HTR-8/SVneo (cell line): ENCODE measurements at places on chromosomes 1 and 21.
A peak's percentile ranks its signal among the peaks of the same experiment; 100 is the strongest.

- no peak for DNase-seq
Measured at GRCh38 chr1:7315316-7315715, 455.8 kb upstream of the VAMP3 start.

DNA sequence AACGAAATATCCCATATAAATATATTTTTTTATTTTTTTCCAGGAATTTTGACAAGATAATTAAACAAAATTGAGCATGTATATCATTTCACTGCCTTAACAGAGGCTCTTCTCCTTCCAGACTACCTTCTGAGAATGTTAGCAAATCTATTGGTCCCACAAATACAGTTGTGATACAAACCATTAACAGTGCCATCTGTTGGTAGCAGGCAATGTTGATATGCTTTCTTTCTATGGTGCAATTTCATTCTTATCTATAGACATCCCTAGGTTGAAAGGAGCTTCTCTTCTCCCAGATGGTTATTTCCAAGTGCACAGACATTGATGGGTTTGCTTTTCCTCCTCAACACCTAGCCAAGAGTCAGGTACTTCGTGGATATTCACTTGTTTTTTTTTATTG, 303.6 kb downstream of the USH2A start:
- peak; percentile 13 for DNase-seq

DNA sequence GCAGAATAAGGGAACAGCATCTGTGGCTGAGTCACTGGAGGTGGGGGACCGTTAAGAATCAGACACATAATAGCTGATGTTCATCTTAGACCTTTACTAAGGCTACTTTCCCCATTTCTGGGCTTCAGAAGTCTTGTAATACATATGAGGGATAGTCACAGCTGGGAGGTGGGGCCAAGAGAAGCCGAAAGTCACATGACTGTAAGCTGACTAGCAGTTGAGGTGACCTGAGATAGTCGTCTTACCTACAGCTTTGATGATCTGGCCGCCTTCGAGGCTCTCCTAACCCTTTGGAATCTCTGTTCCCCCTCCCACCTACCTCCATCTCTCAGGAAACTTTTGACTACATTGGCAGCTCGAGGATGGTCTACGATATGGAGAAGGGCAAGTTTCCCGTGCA, 9.4 kb downstream of the NCSTN start:
- no peak for DNase-seq

GRCh38 chr21:28554660-28555475, 437.8 kb downstream of the LTN1 start:
- no peak for DNase-seq

GRCh38 chr1:172845371-172845770, 186.5 kb downstream of the FASLG start:
- no peak for DNase-seq

DNA sequence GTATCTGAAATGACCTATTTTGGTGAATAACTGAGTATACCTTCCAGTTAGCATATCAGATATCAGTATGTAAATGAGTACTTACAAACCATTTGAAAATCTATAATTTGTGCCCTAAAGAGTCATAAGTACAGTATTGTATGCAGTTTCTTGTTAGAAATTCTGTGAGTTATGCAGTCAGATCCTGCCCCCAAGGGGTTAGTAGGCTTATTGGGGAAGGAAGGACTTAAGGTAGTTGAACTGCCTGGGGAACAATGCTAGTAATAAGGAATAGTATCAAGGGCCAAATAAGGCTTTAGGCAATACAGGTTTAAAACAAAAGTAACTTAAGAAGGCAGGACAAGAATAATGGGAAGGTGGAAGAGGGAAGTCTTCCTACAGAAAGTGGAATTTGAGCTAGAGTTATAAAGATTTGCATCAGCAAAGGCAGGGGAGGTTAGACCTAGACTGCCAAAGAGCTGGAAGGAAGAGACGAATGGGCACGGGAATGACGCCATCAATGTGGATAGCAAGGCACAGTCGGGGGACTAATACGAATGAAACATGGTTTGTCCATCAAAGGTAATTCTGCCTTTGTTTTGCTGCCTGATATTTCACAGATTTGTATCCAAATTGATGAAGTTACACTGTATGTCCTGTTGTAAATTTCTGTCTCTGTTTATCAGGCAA, 182.9 kb upstream of the DPYD start:
- no peak for DNase-seq

GRCh38 chr21:38788275-38788905, 17.3 kb upstream of the ETS2 start:
- no peak for DNase-seq

- DNase-seq = no peak
Measured at GRCh38 chr1:66350001-66350547, 183.9 kb upstream of the SGIP1 start.

GRCh38 chr21:46066591-46067331, 31.2 kb upstream of the COL6A2 start:
- DNase-seq = no peak

GRCh38 chr1:227765261-227766014, 30.2 kb downstream of the SNAP47 start:
- DNase-seq = no peak

DNA sequence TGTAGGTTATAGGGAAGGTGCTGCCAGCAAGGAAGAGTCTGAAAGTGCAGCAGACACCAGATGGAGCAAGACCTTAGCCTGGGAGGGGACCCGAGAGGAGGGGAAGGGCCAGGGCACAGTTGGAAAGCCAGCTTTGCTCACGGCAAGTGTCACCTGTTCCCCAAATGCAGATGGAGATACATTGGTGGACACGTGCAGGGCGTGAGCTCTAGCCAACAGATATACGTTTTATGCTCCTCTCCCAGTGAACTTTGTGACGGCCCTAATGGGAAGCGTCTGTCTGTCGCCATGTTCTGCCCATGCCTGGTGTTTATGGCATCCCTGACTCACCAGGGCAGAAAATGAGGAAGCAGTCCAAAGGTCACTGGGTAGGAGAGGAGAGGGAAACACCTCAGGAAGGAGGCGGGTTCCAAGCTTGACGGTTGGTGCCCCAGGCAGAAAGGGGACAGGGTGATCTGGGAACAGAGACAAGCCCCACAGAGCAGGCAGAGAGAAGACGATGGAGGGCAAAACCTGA, 7.6 kb downstream of the GPA33 start:
- no peak for DNase-seq

DNA sequence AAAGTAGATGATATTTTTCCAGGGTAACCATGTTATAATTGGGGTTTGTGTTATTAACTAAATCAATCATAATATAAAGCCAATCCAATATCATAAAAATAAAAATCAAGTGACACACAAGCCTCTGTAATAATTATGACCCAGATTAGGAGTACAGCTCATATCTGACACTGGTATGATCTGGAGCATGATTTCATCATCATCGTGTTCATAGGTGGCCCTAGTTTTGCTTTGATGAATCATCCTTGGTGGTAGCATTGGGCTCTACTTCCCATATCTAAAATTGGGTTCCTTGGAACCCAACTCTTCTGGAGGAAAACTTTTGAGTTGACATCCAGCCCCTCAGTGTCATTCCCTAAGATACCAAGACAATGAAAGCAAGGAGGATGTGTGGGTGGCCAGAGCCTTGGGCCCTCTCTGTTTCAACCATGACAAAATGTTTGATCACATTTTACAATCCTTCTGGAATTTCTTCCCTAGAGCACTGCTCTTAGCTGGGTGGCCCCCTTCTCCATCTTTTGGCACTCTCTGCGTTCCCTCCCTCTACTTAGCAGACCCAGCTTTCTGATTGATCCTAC, 37.0 kb upstream of the ENAH start:
- no peak for DNase-seq

DNA sequence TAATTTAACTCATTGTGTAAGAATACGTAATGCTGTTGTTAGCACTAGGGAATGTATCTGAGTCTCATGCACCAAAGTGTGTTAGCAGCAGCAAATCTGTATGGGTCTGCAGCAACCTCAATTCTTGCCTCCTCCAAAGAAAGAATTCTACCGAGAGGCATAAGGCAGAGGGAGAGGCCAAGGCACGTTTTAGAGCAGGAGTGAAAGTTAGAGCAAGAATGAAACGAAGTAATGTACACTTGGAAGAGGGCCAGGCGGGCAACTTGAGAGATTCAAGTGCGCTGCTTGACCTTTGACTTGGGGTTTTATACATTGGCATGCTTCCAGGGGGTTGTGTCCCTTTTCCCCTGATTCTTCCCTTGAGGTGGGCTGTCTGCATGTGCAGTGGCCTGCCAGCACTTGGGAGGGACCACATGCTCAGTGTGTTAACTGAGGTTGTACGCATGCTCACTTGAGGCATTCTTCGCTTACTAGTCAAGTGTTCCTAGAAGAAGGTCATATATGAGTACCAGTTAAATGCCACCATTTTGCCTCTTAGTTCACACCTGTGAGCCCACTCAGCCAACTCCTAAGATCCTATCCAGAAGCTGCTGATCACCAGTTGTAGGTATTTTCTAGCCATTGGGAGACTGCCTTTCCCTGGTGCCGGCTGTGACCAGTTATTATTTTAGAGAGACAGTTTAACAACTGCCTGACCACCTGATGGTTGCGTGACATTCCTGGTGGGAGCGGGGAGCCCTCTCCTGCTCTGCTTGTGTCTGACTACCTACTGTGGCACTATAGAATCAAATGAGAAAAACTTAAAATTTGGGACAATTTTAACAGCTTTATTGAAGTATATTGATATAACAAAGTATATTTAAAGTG, 2.7 kb upstream of the CNN3 start:
- DNase-seq = no peak

DNA sequence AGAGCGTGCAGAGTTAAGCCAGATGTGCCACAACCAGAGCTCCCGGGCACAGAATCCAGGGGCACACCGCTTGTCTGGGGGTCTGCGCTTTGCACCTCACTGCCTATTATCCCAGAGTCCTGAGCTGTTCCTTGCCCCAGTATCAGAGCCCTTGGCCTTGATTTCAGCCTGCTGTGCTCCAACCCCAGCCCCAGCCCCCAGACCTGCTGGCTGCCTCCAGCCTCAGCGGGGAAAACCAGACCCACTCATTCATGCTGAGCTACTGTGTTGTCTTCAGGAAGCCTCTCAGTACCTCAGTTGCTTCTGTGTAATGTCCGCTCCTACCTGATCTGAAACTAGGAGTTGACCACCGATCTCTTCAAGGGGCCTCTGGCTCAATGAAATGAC, 1.1 kb downstream of the IKBKE start:
- no peak for DNase-seq

DNA sequence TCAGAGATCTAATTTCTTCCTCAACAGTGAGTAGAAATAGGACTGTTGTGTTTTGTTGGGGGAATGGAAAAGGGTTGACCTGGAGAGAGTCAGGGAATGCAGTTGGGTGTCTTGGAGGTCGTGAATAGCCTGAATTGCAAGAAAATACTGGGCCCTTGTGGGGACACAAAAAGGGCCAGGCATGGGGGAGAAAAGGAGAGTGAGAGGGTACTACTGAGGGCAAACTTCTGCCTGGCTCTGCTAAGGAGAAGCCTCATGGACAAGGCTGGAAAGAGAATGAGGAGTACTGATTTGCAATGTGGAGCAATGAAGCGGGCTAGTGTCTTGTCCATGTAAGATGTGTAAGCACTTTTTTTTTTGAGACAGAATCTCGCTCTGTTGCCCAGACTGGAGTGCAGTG, 96.2 kb upstream of the IRF2BP2 start:
- DNase-seq = no peak

GRCh38 chr1:108819878-108820277, 37.0 kb downstream of the AKNAD1 start:
- no peak for DNase-seq

DNA sequence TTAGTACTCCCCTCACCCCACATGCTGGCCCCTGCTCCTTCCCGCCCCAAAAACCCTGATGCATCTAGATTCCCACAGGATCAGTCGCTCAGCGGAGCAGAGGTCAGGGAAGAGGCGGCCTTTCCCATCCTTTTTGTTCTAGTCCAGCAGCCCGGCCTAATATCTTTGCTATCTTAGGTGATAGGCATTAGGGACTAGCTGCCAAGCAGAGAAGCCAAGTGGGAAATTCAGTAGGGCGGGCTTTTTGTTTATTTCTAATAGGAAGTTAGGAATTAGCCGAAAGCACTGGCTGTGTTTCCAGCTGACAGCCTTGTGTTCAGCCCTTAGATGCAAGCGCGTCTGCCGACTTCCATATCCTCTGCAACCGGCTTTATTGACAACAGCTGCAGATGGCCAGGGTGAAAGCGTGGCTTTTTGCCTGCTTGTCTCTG, 59.0 kb upstream of the BCAR3 start:
- DNase-seq = no peak

GRCh38 chr1:218553197-218553596, 208.1 kb downstream of the TGFB2 start:
- no peak for DNase-seq

- no peak for DNase-seq
Measured at GRCh38 chr1:11521582-11522399, 42.8 kb downstream of the DISP3 start.

- peak; percentile 37 for DNase-seq
Measured at GRCh38 chr1:236338096-236338495, 56.0 kb upstream of the EDARADD start.

DNA sequence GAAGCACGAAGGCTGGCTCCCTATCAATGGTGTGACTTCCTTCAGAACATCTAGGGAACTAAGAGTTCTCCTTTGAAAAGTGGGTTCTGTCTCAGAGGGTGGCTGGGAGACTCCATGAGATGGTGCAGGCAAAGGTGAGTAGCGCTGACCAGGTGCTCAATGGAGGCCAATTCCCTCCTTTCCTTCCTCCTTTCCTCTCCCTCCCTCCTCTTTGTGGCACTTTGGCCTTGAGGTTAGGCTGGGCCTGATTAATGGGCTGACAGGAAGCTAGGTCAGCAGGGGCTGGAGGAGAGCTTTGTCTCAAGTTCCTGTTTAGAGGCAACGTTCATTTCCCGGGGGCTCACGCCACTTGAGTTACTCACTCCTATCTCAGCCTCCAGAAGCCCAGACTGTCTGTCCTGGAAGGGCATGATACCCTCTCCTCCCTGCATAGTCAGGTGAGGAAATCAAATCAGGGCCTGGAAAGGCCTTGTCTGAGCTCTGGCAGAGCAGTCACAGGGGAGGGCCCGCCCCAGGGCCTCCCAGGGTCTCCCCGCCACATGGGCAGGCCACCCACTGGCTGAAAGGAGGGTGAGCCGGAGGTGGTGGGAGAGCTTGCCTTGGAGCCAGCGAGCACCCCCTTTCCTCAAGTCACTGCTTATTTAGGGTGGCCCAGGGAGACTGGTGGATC, 58.4 kb upstream of the SSBP3 start:
- DNase-seq = peak; percentile 31

DNA sequence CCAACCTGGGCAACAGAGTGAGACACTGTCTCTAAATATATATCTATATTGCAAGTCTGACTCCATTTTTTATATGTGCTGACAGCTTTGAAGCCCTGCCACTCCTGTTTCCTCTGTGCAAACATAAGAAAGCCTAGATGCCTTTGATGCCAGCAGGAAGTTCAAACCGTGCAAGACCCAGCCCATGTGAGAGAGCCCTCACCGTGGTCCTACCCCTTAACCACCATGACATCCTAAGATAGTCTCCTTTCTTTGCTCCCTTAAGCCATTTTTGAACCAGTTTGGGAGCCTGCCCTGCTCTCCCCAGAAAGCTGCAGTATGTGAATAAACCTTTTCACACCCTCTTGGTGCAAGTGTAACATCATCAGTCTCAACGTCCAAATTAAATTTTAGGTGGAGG, 3.7 kb upstream of the DIPK1A start:
- DNase-seq = no peak
